ENCODE measurements at places on chromosomes 4 and X.
A peak's percentile ranks its signal among the peaks of the same experiment; 100 is the strongest.

DNA sequence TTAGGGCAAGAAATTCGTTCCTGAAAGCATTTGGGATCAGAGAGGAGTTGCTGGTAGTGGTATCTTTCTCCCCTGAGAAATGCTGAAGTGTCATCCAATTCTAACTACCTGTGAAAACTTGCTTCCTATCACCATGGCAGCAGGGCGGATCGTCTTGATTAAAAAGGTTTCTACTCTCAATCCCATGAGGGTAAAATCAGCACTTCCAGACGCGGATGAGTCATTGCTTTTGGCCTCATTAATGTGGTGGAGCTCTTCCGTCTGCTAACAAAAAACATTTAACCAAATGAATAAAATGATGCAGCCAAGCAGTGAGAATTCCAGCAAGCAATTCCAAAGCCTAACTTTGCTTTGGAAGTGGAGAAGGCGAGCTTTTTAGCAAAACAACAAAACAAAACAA lies 325.6 kb downstream of the CAMK2D start:
- no peak for DNase-seq

GRCh38 chrX:105463473-105463872 lies 243.0 kb upstream of the TEX13A start:
- DNase-seq, result no peak

- no peak for DNase-seq
Measured at GRCh38 chr4:94895081-94895480, 137.3 kb downstream of the BMPR1B start.

- peak; percentile 21 for DNase-seq
Measured at GRCh38 chr4:102299354-102300107, 45.8 kb downstream of the SLC39A8 start.

GRCh38 chrX:16039834-16040233 lies 83.5 kb upstream of the GRPR start:
- DNase-seq, result no peak

GRCh38 chrX:9352243-9352642 lies 112.6 kb upstream of the TBL1X start:
- DNase-seq, result peak; percentile 51

GRCh38 chr4:84091266-84091665 lies 407.8 kb downstream of the NKX6-1 start:
- DNase-seq, result no peak

DNA sequence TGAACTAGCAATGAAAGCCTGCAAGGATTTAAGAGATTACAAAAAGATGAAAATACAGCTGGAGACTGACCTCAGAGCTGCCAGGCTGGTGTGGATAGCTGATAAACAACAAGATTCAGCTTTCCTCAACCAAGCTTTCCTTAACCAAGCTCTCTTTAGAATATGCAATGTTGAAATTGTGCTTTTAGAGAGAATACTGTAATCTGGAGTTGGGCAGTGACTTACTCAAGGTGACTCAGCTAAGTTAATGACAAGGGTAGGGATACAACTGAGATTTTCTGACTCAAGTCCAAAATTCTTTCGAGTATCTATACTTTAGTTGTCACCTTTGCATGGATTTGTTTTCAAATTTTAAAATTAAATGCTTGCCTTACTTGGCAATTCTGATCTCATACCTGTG lies 98.0 kb downstream of the AMMECR1 start:
- DNase-seq, result no peak

GRCh38 chrX:123274796-123275195 lies 90.7 kb downstream of the GRIA3 start:
- DNase-seq, result no peak

DNA sequence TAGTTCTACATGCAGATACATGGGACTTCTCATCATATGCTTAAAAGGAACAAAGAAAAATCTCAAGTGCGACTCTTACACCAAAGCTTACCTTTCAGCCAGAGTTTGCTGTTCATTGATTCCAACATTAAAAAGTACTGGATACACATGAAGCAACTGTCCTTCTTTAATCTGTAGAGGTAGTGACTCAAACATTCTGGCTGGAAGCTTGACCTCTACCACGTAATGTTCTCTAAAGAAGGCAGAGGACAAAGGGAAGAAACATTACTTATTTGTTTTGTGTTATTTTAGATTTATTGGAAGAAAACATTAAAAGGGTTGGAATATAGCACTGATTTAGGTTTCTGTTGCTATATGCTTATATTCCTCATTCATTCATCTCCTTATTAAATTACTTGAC lies 476.1 kb downstream of the IL15 start:
- DNase-seq, result no peak

DNA sequence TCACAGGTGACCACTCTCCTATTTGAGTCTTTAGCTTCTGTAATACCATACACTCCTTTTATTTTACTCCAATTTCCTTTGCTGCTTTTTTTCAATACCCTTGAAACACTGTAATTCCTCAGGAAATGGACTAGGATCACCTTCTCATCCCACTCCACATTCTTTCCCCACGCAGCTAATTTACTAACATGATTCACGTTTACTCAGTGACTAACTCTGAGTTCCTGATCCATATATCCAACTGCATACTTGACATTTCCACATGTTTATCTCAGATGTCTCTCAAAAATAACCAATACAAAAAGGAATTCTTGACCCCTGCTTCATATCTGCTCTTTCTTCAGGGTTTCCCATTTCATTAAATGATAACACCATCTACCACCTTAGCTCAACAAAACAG lies 19.9 kb downstream of the RPS6KA6 start:
- no peak for DNase-seq

DNA sequence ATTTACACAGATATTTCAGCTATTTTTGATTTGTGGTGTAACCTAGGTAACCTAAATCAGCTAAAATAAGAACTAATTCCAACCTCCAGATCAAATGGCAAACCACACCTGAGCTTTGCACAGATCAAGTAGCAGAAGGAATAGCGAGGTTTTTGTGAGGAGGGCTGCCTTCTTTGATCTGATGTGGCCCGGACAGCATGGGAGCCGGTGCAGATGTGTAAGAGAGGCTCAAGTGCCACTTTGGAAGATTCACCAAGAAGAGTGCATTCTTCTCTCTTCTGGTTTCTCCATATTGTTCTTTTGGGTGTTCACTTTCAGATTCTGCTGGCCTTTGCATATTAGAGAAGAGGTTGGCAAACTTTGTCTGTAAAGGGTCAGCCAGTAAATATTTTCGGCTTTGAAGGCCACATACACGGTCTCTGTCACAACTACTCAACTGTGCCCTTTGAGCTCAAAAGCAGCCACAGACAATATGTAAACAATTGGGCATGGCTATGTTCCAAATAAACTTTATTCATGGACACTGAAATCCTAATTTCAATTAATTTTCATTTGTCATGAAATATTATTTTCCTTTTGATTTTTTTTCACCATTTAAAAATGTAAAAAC lies 78.9 kb upstream of the FAM9C start:
- no peak for DNase-seq

DNA sequence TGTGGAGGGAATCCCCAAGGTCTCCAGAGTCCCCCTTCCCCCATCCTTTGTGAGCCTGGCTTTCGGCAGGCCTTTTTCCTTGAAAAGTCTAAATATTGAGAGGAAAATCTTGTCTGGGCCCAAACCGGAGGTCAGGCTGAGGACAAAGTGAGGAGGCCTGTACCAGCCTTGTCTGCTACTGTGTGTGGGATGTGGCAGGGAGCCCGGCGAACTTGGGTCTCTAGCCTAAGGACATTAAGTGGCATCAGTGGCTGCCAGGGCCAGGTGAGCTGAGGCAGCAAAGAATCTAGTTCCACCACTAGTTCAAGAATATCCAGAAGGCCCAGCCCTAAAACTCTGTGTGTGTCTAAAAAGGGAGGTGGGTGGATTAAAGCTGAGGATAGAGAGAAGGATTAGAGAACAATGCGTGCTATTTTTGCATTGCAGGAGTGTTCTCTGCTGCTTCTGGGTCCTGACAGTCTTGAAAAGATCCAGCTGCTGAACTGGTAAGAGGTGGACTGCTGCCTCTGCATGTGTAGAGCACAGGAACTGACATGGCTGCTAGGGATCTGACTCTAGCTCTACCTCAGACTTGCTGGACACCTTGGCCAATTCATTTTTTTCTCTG lies 1.2 kb upstream of the AMER1 start:
- DNase-seq, result peak; percentile 11

- DNase-seq, result no peak
Measured at GRCh38 chrX:18578546-18578945, 93.4 kb downstream of the RS1 start.

DNA sequence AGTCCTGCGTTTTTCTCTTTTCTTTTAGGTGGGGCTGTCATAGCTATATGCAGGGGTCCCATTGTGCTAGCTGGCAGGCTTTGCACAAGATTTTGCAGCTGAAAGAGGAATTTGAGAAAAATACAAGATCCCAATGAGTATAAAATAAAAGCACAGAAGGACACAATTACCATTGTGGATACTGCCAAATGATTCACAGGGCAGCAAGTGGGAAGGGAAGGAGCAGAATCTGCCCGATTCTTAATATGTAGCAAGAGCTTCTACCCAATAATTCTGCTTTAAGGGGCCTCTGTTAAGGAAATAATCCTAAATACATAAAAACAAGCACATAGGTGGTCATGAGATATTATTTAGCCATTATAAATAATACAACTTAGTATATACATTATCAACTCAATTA lies 25.9 kb upstream of the ING2 start:
- DNase-seq, result no peak

DNA sequence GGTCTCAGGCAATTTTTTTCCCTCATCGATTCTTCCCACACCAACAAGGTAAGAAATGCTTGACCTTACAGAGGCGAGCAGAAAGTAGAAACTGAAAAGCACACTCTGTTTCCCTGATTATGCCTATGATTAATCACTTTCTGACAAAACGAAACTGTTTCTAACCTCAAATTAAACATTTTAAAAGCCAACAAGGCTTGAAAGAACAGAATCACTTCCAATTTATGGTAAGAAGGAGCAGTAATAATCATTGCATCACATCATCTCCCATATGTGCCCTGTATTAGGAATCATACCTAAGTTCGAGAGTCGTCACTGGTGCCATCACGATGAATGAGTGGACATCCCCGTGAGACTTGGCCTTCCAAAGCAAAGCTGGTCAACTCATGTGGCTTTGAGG lies 12.5 kb upstream of the CXCL13 start:
- no peak for DNase-seq

- DNase-seq, result peak; percentile 44
Measured at GRCh38 chr4:47490550-47490949, 5.5 kb downstream of the ATP10D start.

- DNase-seq, result no peak
Measured at GRCh38 chr4:64784125-64784524, 374.9 kb upstream of the TECRL start.

DNA sequence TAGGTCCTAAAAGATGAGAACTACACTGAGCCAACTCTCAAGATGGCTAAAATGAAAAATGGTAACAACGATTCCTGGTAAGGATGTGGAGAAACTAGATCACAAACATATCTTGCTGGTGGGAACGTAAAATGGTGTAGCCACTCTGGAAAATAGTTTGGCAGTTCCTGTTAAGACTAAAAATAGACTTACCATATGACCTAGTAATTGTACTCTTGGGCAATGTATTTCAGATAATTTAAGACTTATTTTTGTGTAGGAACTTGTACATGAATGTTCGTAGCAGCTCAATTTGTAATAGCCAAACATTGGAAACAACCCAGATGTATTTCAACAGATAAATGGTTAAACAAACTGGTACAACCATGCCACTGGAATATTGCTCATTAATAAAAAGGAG lies 106.2 kb downstream of the HDAC8 start:
- DNase-seq, result no peak

DNA sequence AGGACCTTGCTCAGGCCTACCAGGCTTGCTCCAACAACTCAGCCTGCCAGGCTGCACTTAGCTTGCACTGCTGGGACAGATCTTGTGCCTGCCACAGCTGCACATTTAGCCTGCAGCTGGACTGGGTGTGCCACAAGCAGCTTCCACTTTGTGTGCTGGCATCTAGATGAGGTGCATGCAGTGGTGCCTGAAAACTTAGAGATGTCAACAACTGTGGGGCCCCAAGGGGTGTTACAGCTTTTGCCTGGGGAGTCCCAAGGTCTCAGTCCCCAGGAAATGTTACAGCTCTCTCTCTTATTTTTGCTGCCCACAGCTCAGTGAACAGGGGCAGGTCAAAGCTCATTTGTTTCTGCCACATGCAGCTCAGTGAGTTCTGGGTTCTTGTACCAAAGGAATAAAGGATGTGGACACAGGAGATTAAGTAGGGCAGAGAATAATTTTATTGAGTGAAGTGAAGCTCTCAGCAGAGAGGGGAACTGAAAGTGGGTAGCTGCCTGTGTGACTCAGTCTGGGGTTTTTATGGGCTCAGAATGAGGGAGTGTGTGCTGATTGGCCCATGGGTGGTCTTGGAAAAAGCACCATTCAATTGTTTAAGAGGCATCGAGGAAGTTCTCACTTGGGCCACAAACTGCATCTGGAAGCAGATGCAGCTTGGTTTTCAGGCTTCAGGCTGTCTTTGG lies 828.3 kb downstream of the TECRL start:
- DNase-seq, result no peak

GRCh38 chr4:121827853-121828252 lies 4.2 kb upstream of the CCNA2 start:
- no peak for DNase-seq

- no peak for DNase-seq
Measured at GRCh38 chrX:85922821-85923220, 124.5 kb downstream of the CHM start.

GRCh38 chrX:15619053-15619755 lies 18.4 kb upstream of the ACE2 start:
- no peak for DNase-seq
